ENCODE measurements at places on chromosomes 7 and 10.
A peak's percentile ranks its signal among the peaks of the same experiment; 100 is the strongest.

GRCh38 chr7:151920488-151920887 lies 35.8 kb upstream of the GALNTL5 start:
- no peak for DNase-seq

DNA sequence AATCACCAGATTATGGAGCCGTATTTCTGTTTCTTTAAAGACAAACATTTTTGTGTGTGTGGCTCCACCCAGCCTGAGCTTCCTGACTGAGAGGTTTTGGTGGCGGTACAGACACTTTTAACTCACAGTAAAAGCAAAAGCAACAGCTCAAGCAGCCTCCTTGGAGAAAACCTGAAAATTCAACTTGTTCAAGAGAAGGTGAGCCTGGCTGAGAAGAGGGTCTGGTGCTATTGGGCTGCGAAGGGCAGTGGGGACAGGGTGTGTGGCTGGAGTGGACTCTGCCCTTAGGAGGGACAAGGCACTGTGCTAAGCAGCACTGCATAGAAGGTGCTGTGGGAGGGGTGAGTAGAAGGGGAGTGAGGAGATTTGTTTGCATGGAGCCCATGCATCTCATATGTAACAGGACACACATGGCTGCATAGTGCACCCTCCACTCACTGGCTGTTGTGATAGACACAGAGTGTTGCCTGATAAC lies at the start of gene GIMAP7:
GIMAP7 (plus strand) TSS at position 125 of the 475 bp plus-strand sequence. CDS start 5,103 bp downstream, outside the sequence.
- peak; percentile 77 for DNase-seq

DNA sequence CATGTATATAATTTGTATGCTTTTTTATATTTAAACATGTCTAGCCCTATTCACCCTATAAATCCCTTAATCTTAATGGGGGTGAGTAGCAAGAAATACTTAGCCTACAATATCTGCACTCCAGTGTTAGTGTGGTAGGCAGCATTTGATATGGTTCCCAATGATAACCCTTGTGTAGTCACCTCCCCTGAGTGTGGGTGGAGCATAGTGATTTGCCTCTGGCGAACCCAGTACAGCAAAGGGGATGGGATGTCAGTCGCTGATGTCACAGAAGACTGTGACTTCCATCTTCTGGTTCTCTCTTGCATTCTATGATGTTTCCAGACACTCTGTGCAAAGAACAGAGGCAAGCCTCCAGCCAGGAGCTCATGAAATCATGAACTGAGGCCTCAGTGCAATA lies 211.2 kb downstream of the CRPPA start:
- no peak for DNase-seq

DNA sequence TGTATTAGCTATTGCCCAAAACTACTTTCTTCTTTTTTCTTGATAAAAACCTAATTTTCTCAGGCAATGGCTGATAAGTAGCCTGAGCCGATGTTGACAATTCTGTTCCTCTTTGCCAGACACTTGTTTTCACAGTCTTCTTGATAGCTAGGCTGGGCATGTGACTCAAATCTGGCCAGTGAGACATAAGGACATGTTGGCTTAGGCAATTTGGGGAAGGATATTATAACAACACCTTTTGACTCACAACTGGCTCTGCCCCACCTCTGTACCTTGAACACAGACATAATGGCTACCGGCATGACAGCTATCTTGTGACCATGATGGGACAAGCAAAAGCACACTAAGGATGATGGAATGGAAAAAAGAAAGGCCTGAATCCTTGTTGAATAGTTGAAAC lies 72.9 kb upstream of the GPR22 start:
- DNase-seq = peak; percentile 10

DNA sequence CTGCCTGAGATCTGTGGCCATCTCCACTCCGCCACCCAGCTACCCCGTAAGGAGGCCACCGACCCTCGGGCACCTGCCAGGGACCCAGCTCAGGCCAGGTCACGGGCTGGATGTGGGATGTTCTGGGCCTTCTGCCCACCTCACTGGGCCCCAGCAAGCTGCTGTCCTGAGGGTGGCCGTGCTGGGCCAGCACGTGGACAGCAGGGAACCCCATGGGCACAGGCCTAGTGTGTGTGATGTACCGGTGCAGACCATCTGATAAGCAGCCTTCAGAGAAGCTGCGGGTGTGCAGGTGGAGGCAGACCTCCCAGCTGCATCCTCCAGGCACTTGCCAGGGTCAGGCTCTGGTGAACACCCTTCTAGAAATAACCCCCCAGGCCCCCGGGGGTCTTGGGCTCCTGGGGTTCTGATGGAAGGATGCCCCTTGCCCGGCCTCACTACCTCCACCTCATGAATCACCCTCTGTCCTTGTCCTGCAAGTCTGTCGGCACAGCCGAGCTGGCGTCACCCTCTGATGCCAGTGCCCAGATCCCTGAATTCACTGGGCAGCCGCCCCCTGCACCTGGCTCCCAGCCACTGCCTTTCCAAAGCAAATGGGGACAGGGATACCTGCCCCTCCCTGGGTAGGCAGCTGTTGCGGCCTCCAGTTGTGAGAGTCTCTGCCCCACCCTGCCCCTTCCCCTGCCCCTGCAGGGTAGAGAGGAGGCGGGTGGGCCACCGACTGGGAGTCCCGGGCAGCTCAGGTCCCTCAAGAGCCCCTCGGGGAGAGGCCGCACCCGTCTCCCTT lies 139.8 kb downstream of the FAM53B start:
- DNase-seq = no peak

DNA sequence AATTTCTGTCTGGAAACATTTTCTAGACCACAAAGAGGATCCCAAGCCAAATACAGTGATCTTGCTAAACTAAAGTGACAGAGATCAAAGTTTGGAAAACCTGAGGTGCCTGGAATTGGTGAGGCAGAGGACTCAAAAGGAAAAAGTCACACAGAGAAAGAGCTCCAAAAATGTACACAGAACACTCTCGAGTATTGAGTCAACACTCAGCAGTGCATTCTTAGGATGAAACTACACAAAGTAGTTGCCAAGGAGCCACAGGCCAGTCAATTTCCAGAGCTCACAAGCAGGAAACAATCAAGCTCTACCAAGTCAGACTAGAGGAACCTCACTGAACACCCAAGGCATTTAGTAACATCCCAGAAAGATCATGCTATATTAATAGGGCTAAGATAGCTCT lies 61.3 kb downstream of the MICU1 start:
- peak; percentile 86 for DNase-seq

DNA sequence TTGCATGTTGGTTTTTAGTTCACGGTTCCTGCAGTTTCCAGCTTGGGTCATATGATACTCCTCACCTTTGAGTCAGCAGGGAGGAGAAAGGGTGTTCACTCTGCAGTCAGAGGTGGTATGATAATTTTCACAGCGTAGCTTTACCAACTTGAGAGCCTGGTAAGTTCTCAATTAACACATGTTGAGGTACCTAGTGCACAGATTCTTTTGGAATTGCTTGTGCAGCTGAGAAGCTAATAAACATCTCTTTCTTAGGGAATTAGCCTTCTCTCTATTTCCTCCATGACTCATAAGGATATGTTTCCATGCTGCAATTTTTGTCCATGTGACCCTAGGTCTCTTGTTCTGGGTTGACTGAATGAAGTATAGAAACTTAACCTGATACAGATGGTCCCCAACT lies 166.6 kb downstream of the KIF20B start:
- no peak for DNase-seq

DNA sequence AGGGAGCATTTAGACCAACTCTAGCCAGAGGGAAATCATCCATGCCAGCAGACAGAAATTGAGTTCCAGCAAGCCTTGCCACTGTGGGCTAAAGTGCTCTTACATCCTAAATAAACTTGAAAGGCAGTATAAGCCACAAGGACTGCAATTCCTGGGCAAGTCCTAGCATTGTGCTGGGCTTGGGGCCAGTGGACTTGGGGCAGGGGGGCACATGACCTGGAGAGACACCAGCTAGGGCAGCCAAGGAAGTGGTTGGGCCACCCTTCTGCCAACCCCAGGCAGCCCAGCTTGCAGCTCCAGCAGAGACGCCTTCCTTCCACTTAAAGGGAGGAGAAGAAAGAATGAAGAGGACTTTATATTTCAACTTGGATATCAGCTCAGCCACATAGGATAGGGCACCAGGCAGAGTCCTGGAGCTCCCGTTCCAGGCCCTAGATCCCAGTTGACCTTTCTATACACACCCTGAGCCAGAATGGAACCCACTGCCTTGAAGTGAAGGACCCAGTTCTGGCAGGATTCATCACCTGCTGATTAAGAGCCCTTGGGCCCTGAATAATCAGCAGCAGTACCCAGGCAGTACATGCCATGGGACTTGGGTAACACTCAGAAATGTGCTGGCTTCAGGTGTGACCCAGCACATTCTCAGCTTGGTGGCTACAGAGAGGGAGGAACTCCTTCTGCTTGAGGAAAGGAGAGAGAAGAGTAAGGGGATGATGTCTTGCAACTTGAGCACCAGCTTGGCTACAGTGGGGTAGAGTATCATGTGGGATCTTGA lies 153.0 kb downstream of the GNAI1 start:
- DNase-seq = no peak

GRCh38 chr7:25579778-25580075 lies 351.4 kb upstream of the NPVF start:
- no peak for DNase-seq

DNA sequence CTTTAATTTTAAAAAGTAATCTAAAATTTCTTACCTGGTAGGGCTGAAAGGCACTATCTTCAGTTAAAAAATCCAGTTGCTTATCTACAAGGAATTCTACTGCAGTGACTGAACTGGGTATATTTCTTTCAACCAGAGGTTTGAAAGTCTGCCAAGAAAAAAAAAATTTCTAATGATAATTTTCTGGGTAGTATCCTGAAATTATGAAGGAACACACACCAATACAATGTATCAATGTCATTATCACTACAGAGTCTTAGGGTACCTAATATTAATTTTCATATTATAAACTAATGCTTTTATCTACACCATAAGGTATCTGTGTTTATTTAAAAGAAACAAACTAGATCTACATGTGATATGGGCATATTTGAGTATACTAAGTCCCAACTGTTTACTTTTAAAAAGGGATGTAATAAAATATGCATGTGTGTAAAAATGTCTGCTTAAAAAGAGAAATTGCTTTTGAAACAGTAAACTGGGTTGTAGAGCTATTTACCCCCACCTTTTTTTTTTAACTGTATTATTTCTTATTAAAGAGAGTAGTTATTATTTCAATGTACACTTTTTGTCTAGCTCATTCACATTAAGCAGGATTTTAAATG lies 131.6 kb downstream of the NRBF2 start:
- no peak for DNase-seq

- peak; percentile 70 for DNase-seq
These were observed 25.6 kb downstream of the PRF1 start for GRCh38 chr10:70576803-70577517.

DNA sequence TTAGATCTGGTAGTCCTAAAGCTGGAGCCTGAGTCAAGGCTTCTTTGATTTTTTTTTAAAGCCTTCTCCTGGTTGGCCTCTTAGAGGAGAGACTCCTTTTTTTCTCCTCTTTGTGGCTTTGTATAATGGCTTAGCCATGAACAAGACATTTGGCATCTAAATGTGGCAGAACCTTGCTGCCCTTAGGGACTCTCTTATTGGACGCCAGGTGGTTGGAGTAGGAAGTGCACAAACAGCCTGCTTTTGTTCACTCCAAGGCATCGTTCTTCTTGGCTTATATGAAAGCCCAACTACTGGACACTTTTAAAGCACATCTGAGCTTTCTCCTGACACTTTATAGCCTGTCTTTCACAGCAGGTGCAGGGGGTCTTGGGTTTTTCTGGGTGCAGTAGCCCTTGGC lies 25.0 kb downstream of the ZPBP start:
- peak; percentile 20 for DNase-seq

Measured in activated CD4-positive, alpha-beta T cell treated with anti-CD3 and anti-CD28 coated beads, Interleukin-10, Interleukin-2, amounts not matched to agents 100 ng/mL and 50 ng/mL, durations not matched to agents 16 hours and 8 hours (primary cell).